ENCODE measurements at places on chromosomes 11 and 22.

GRCh38 chr11:32137263-32137662, 46.4 kb downstream of the RCN1 start:
- no peak for DNase-seq

GRCh38 chr11:61627850-61628661, 47.2 kb upstream of the SYT7 start:
- DNase-seq: peak; percentile 94

- no peak for DNase-seq
Measured at GRCh38 chr11:128135451-128135850, 451.9 kb downstream of the ETS1 start.

DNA sequence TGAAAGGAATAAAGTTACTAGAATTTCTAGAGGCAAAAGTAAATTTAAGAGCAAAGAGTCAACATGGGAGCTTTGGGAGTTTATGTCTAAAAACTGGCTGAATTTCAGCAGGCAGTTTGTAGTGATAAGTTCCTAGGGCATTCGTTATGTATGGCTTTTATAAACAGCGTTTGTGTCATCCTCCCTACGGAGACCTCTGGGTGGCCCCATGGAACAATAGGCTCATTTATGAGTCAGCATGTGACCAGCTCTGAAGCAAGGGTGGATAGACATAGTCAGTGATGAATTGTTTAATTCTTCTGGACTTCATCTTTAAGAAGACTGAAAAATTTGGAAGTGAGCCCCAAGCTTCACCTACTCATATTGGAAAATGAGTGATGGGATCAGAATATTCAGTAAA, 37.1 kb downstream of the SVIP start:
- DNase-seq: peak; percentile 90

DNA sequence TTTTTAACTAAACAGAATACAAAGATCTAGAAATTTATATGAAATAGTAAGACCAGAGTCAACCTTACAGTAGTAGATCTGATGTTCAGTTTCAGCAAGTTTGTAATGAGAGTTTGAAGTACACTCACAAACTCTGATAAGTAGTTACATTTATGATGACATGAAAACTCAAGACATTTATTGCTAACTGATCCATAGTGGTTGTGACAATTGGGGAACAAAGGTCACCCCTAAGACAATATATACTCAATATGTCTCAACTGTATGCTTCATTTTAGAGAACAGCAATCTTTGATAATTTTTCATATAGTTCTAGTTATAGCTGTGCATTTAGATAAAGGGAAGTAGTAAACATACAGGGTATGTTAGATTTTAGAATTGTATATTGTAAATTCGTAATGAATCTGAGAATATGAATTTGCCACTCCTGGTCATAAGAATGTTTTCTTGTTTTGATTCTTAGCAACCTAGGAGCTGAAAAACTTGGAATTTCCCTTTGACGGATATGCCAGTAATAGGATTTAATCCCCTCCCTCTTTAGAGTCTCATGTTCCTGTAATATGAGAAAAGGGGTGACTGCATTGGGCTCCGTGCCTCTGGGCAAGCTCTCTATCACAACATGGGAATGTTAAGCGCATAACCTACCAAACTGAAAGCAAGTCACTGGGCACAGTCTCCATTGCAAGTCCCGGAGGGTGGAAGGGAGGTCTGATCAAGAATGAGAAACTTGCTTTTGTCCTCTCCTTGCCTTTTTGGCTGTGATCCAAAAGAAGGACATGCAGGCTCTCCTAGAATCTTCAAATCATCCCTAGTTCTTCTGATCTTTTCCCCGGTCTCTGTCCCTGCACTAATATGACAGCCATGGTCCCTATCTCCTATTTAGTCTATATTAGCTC, 11.4 kb downstream of the OR10D3 start:
- no peak for DNase-seq

DNA sequence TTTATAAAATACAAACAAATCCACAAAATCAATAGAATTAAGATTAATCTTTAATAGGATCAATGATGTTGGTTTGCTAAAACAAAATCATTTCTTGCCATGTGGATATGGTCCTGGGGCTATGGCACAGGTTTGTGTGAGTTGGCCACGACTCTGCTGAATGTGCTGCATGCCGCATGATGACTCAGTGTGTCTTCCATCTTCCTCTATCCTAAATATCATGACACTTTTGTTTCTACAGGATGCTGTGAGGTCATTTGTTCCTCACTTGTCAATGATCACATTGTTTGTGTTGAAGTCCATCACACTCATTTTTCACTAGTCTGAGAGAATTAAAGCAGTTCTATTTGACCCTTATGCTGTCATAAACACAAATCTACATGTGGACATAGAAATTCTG, 167.2 kb upstream of the ZBED5 start:
- no peak for DNase-seq

Data from HT-29 (cell line).